ENCODE measurements at places on chromosomes 2 and 18.

- DNase-seq = no peak
Measured at GRCh38 chr18:26089293-26090129, 902 bp downstream of the SS18 start.

DNA sequence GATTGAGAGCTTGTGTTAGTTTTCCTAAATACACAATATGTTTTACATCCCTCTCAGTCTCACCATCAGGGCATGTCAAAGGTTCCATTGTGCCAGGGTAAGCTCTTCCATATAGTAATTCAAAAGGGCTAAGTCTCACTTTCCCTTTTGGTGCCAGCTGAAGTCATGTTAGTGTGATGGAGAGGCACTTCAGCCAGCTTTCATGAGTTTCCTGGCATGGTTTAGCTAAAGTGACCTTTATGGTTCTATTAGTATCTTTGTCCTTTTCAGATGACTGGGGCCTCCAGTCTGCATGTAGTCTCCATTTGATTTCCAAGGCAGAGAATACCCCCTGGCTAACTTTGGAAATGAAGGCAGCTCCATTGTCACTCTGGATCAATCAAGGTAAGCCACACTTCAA lies 27.2 kb downstream of the NAT8 start:
- no peak for DNase-seq

DNA sequence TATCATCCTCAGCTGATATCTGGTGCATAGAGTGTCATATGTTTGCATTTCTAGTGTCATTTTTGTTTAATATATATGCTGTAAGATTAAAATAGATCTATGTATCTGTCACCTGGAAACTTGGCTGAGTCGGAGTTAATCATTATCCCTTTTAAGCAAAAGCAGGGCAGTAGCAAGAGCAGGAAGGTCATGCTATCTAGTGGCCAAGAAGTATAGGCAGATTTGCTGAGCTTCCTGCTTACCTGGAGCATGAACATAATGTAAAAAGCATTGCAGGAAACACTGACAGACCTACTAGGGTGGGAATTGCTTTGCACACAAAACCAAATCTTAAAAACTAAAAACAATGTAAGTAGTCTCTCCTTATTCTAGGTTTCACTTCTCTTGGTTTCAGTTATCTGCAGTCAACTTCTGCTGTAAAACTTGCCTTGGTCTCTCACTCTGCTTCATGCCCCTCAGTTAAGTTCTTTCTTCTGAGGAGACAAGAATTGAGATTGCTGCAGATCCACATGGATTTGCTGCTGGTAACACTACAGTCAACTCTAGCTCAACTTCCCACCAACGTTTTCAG lies 295.3 kb downstream of the CDH7 start:
- no peak for DNase-seq

DNA sequence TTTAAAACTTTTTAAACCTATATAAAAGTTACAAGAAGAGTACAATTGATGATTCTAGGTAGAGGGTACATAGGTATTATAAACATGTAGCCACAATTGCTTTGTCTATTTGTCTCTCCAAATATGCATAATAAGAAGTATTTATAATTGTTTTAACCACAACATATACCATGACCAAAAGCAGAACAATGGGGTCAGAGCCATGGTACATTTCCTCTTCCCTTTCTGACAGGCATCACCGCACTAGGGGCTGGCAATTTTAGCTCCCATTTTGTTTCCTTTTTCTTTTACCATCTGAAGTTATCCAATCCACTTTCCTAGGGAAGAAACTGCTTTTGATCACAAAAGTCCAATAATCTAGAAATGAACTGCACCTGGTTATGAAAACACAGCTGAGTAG lies 49.3 kb downstream of the TMX3 start:
- DNase-seq = no peak

DNA sequence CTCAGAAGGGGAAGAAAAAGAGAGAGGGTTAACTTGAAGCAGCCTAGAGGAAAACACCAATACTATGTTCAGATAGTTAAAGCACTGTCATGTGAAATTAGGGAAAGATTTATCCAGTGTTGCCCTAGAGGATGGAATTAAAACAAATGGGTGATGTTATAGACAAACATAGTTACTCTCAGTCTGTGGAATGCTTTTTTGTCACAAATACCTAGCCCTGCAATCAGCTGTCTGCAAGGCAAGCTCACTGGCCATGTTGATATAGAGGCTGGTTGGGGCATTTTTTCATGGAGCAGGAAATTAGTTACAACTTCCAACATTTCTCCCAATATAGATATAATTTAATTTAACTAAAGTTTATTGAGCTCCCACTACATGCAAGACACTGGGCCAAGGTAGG lies 8.4 kb upstream of the RAB10 start:
- no peak for DNase-seq

GRCh38 chr2:128309280-128310093 lies 9.2 kb downstream of the HS6ST1 start:
- DNase-seq = no peak

DNA sequence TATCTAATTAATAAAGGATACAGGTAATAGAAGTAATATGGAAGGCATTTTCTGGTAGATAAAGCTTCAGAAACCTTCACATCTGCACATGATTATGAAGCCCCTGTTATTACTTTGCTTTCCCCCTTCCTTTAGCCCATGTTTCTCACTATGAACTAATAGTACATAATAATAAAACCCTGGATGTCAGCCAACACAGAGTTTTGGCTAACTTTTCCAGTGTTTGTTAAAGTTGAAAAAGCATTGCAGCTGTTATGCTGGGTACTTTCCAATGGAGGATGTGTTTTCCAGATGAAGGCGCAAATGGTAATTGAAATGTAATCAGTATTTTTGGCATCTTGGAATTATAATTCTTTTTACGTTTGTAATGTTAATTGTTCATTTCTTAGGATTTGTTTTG lies 43.5 kb downstream of the SPTBN1 start:
- DNase-seq = no peak

DNA sequence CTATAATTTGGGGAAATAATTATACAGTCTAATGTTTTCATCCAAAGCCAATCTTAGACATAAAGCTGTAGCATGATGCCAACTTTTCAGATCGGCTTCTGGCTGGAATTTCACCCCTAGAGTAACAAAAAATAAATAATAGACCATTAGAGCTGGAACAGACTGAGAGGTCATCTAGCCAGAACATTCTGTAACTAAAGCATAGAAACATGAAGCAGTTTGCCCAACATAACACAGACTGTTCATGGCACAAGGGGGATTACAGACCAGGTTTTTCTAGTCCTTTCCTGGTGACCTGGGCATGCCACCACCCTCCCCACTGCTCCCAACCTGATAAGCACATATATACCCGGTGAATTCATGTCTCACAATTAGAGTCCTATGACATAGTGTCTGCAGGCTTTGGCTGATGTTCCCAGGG lies 116.4 kb upstream of the PPP1CB start:
- no peak for DNase-seq

DNA sequence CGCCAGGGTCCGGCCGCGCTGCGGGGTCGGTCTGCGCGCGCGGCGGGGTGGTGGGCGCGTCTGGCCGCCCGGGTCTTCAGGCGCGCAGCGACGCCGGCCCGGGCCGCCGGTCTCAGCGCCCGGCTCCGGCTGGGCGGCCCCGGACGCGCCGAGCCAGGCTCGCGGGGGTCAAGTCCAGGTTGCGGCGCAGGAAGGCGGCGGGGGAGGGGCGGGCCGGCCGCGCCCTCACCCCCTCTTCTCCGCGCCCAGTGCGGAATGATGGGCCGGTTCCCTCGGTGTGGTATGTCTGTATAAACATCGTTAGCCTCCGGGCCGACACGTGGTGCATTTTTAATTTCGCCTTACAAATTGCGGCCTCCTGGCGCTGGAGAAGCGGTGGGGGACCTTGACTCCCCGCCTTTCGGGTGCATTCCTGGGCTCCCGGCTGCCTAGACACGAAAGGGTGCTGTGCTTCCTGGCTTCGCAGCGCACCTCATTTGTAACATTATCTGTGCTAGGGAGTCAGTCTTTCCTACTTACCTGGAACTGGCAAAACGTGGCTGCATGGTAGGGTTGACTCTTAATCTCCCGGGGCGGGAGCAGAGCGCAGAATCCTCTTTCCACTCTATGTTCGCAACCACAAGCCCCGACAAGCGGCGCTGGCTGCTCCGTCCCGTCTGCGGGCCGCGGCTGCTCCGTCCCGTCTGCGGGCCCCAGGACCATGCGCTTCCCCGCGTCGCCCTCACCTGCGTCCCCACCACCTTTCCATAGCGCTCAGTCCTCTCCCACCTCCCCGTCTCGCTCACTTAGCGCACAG lies 69.0 kb downstream of the CTAGE1 start:
- DNase-seq = no peak

DNA sequence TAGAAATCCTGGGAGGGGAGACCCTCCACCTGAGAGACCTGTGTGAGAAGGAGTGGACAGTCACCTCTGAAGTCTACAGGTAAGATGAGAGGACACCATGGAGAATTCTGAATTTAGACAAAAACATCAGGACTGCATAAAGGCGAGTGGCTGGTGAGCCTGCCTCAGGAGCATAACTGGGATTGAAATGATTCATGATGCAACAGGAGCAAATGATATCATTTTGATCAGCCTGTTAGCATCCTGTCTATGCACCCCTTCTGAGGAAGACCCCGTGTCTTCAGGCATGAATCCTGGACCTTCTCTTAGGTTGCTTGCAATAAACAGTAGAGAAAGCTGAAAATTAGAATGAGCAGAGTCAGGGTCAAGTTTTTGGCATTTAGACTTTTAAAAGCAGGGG lies 245.8 kb downstream of the ETAA1 start:
- DNase-seq = no peak

- DNase-seq = peak; percentile 16
Measured at GRCh38 chr2:108383146-108383830, 5.5 kb downstream of the SULT1C4 start.

- no peak for DNase-seq
Measured at GRCh38 chr2:32482471-32482870, 125.6 kb downstream of the BIRC6 start.

DNA sequence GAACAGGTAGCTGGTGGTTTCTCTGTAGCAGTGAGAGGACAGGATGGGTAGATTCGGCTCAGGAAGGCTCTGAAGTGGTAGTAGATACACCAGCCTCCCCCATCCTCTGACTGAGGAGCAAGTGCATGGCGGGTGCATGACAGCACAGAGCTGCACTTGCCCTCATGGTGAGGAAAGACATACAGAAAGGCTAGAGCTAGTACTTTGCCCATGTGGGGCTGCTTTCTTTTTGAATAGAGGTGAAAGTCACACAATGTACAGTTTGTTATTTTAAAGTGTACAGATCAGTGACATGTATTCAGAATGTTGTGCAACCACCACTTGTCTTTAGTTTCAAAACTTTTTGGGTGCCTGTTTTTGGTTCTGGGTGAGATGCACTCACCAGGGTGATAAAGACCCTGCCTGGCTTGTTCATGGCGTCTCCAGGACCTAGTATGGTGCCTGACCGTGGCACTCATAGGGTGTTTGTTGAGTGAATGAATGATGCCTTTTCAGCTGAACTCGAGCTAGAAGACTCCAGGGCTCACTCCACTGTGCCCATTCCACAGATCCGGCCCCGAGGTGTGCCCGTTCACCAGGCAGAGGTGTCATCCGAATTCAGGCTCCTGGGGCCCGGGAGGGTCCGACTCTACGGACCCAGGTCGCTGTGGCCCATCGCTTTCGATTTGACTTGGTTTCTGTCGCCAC lies 421 bp upstream of the VAMP5 start:
- DNase-seq = no peak

- no peak for DNase-seq
Measured at GRCh38 chr2:150526006-150526405, 38.5 kb upstream of the RND3 start.

GRCh38 chr18:57333940-57334339 lies 18.4 kb upstream of the ST8SIA3 start:
- DNase-seq = no peak

DNA sequence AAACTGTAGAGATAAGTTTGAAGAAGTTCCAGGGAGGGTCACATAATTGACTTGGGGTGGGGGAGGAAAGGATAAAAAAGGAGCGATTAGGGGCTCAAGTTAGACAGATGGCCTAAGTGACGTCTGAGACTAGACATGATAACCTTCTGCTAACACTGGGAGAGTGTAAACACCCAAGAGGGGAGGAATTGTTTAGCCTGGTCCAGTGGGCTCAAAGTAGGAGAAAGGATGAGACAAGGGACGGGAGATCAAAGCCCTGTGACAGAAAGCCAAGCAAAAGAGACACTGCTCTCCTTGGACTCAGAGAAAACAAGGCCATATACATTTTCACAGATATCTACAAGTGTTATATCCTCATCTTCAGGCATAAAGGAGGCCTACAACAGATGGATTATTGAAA lies 45.5 kb upstream of the IHH start:
- no peak for DNase-seq

- DNase-seq = no peak
Measured at GRCh38 chr2:199458806-199459285, 1.1 kb upstream of the SATB2 start.

GRCh38 chr2:127037476-127037875 lies 69.5 kb downstream of the BIN1 start:
- DNase-seq = no peak

DNA sequence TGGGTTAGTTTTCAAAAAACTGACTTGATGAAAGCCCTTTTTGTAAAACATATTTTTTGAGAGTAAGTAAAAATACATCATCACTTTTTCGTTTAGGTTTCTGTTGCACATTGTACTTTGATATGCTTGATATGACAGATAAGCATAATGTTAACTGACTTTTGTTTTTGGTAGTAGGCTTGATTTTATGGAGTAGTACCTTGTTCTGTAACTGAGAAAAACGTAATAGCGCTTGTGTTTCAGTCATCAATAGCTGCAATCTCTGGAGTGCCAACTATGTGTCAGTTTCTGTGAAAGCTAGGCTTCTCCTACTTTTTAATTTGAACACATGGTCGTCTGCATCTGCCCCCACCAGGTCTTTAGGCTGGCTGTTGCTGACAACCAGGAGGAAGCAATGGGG lies 1.3 kb downstream of the LCLAT1 start:
- DNase-seq = no peak

- DNase-seq = no peak
Measured at GRCh38 chr18:74590671-74591070, 7.0 kb upstream of the ZNF407 start.

DNA sequence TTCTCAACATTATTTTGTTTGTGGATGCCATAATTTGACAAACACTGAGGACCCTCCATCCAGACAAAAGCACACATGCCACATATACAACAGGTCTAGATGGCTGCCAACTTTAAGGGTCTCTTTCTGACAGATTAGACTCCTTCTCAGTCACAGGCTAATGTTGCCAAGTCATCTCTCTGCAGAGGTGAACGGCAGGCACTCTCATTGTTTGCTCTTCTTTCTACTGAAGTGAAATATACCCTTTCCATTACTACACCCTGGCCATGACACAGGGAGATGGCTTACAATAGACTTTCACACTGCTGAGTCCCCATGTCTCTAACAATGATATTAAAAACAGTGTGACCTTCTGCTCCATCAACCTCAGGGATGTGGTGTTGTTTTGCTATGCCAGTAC lies 47.5 kb upstream of the ZNF397 start:
- DNase-seq = no peak

GRCh38 chr2:42009657-42010580 lies 37.9 kb upstream of the PKDCC start:
- no peak for DNase-seq

Measured in iPS DF 6.9 (cell line).